ENCODE measurements at places on chromosomes 3 and 15.

GRCh38 chr15:60272623-60273022 is 125.2 kb downstream of the ANXA2 start:
- peaks cover 2% of the 10 kb centered on the region for H3K4me1 ChIP-seq
- H3K27ac ChIP-seq = no peak overlapping the region
- H3K4me3 ChIP-seq = no peak overlapping the region

- no peak overlapping the region for H3K4me3 ChIP-seq
- no peaks in the 10 kb centered on the region for H3K36me3 ChIP-seq
- no peak for DNase-seq
- no peaks in the 10 kb centered on the region for H3K4me1 ChIP-seq
Measured at GRCh38 chr15:27412415-27412814, 441.4 kb downstream of the GABRG3 start.

DNA sequence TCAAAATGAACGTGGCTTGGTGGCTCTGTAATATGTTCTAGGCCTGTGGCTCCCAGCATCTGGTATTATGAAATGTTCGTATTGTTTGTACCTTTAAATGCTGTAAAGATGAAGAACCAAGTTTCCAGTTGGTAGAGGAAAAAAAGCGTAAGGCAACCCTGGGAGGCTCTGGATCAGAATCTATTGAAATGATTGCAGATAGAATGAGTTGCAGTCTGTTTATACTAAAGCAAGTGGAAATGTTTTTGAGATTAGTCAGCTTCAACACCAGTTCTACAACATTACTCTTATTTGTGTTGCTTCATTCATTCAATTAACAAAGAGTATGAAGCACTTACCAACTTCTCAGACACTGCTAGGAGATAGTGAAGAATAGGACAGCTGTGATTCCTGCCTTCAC is 5.3 kb downstream of the ARL6IP5 start:
- H3K4me1 ChIP-seq = peaks cover 67% of the 10 kb centered on the region
- peaks cover 74% of the 10 kb centered on the region for H3K36me3 ChIP-seq
- no peaks in the 10 kb centered on the region for H3K27me3 ChIP-seq
- peak overlapping the region; percentile 97 for H3K4me3 ChIP-seq

DNA sequence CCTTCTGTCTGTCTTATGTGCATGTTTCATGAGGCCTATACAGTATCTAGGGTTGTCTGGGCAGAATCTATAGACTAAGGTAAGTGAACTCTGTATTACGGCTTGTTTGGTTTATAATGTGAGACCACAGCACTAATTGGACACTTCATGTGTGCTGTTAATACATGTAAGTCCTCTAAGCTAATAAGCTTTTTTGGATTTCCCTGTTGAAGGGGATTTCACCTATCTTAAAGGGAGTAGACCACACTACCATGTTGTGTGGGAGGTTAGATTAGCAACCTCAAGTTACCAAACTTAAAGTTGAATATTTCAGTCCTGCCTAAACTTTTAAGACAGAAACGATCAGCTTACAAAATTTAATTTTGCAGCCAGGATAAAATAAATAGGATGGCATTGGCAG is 189.8 kb upstream of the GOLIM4 start:
- H3K27ac ChIP-seq = no peak overlapping the region
- no peaks in the 10 kb centered on the region for H3K36me3 ChIP-seq
- H3K4me1 ChIP-seq = no peaks in the 10 kb centered on the region
- H3K27me3 ChIP-seq = no peaks in the 10 kb centered on the region
- DNase-seq = no peak

- no peaks in the 10 kb centered on the region for H3K36me3 ChIP-seq
- H3K4me1 ChIP-seq = no peaks in the 10 kb centered on the region
- peaks cover 4% of the 10 kb centered on the region for H3K27me3 ChIP-seq
Measured at GRCh38 chr3:56137415-56137814, 330.9 kb downstream of the ERC2 start.

GRCh38 chr3:36558961-36559360 is 178.7 kb downstream of the STAC start:
- no peak overlapping the region for H3K4me3 ChIP-seq
- H3K4me1 ChIP-seq = no peaks in the 10 kb centered on the region
- no peaks in the 10 kb centered on the region for H3K36me3 ChIP-seq
- DNase-seq = no peak

DNA sequence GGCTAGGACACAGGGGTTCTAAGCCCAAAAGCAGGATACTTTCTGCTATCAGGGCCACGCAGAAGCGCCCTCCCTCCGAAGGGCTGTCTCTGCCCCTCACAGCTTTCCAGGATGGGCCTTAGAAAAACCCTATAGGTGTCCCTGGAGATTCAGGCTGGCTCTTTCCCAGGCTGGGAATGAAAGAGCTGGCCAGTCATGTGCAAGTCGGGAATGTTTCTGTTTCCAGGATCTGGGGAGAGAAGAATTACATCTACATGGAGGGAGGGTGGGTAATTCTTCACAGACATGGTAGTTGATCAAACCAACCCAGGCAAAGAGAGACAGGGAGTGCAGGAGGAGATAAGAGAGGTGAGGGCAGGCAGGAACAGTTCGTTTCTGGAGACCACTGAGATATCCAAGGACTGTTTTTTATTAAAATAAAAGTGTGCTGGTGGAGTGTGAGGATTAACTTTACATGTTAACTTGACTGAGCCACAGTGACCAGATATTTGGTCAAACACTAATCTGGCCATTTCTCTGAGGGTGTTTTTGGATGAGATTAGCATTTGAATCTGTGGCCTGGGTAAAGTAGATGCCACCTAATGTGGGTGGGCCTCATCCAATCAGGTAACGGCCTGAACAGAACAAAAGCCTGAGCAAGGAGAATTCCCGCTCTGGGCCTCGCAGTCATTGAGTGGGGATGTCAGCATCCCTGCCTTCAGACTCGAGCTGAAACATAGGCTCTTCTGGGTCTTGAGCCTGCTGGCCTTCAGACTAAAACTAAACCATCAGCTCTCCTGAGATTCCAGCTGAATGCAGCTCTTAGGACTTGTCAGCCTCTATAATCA is 15.3 kb downstream of the NUP210 start:
- H3K27me3 ChIP-seq = no peaks in the 10 kb centered on the region
- no peak overlapping the region for H3K4me3 ChIP-seq
- H3K36me3 ChIP-seq = peaks cover 40% of the 10 kb centered on the region
- H3K27ac ChIP-seq = no peak overlapping the region
- H3K4me1 ChIP-seq = peaks cover 26% of the 10 kb centered on the region

DNA sequence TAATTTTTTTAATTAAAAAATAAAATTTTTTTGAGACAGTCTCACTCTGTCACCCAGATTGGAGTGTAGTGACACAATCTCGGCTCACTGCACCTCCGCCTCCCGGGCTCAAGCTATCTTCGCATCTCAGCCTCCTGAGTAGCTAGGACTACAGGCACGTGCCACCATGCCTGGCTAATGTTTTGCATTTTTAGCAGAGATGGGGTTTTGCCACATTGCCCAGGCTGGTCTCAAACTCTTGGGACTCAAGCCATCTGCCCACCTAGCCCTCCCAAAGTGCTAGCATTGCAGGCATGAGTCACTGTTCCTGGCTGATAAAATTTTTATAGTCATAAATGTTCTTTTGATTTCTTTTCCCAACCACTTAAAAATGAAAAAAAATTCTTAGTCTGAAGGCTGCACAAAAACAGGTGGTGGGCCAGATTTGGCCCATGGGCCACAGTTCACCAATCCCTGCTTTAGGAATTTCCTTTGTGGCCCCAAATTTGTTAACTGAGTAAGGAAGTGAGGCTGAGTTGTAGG is 9.2 kb downstream of the UBA5 start:
- H3K27ac ChIP-seq = no peak overlapping the region
- H3K36me3 ChIP-seq = peaks cover 24% of the 10 kb centered on the region
- no peak overlapping the region for H3K4me3 ChIP-seq
- H3K4me1 ChIP-seq = peaks cover 16% of the 10 kb centered on the region

Measured in activated CD8-positive, alpha-beta memory T cell treated with anti-CD3 and anti-CD28 coated beads, Interleukin-2, amount 10 ng/mL, durations not matched to agents 7 days and 5 days (primary cell).